ENCODE measurements at places on chromosomes 1 and 21.
A peak's percentile ranks its signal among the peaks of the same experiment; 100 is the strongest.

DNA sequence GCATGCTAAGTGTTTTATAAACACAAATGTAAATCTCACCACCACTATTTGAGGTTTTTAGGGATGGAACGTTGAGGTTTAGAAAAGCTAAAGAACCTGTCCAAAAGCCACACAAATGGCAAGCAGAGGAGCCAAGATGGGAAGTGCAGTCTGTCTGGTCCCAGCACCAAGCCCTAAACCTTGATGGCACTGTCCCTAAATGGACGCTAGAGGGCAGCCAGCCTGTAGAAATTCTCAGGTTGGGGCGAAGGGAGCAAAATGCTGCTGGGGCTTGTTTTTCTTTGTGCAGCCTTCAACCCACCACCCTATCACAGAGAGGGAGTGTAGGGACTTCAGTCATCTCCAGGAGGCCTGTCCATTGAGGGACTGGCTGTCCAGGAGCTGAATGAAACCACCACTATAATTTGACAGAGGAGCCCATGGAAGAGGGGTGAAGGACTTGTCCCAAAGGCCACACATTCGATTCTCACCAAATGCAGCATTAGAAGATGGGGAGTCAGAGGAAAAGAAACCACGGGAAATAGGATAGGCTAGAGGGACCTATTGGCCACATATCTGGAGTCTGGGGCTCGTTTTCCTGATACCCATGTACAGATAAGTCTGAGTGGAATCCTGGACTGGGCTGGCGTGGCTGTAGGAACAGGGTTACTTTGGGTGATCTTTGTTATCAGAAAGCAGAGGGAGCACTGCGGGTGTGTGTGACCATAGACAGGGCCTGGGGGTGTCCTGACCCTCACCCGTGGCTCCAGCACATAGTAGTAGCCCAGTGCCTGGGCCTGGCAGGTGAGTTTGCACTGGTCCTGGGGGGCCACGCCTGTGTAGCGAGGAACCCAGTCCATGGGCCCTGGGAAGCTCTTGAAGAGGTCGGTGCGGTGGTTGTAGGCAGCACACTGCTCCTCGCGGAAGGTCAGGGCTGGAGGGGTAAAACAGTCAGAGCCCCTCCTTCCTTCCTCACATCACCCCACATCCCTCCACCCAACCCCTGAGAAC, 6.1 kb downstream of the ADAMTS4 start:
- peak; percentile 81 for DNase-seq

- DNase-seq: no peak
These were observed 52.0 kb downstream of the TAS1R2 start for GRCh38 chr1:18807334-18808063.

GRCh38 chr1:231417513-231417912, 4.6 kb downstream of the EGLN1 start:
- DNase-seq: peak; percentile 24

DNA sequence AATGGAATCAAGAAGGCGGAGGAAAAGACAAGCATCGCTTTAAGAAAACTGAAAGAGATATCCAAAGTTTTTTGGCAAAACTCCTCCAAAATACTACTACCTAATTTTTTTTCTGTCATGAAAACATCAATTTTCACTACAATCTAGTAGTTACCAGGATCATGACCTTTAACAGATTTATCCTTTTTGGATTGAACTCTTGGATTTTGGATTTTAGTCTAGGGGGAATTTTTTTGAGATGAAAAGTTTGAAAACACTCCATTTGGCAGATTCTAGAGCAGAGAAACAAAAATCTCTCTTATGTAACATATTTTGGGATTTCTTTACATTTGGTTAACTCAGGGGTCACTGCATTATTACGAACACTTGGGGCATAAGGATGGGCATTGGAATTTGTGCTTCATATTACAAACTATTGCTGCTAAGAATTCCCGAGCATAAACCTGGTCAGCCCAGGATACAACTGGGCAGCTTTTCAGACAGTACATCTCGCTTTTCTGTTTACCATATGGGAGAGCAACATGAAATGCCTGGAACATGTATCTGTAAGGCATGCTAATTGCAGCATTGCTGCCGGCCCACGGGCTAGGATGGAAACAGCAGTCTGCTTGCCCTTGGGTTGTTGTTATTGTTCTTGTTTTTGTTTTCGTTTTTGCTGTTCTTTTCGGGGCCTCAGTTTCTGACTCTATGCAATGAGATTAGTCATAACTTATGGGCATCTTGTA, 264.3 kb downstream of the RHOU start:
- DNase-seq: no peak
